Esophagus mucosa (tissue), 1 donor: ENCODE measurements at places on chromosomes 5 and 9. TPM values are rescaled to one million over a fixed set of nuclear protein-coding genes. Genes with fewer than 3 reads are reported as not detected.
A peak's percentile ranks its signal among the peaks of the same experiment; 100 is the strongest.

GRCh38 chr5:175746851-175747250, 89.0 kb downstream of the HRH2 start:
- ATAC-seq: peak; percentile 59

DNA sequence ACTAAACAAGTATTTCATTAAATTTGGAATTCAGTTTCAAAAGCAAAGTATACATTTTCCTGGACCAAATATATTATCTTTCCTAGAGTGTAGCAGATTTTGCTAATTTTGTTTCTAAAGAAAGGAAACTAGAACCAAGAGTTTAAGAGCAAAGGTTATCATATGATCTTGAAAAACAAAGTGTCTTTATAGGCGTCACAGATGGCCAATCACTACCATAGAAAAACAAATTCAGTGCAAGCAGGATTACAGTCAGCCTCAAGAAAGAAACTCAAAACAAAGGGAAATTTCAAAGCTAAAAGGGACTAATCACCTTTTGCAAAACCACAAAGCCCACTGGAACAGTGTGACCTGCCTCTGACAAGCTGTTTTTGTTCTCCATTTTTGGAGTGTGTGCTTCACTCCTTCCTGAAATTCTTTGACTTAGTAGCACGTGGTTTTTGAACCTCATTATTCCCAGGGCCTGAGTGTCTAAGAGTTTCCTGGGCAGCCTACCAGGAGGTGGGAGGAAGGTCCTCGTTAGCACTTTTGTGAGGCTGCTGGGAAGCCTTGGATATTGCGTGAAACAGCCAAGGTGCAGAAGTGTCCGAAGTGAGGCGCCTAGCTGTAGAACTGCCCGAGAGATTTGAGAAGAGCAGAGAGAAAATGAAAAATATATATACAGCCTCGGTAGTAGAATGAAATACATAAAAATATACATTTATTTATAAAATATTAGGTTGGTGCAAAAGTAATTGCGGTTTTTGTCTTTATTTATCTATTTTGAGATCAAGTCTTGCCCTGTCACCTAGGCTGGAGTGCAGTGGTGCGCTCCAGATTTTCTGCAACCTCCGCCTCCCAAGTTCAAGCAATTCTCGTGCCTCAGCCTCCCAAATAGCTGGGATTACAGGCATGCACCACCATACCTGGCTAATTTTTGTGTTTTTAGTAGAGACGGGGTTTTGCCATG, 246.1 kb downstream of the MARCHF11 start:
- no peak for ATAC-seq

DMRT3 gene
- total RNA-seq: not detected

GRCh38 chr5:157166214-157167213, at the start of gene GARIN3:
GARIN3 (minus strand) TSS chr5:157166264; CDS start chr5:157166168, 96 bp downstream.
- no peak for ATAC-seq

DNA sequence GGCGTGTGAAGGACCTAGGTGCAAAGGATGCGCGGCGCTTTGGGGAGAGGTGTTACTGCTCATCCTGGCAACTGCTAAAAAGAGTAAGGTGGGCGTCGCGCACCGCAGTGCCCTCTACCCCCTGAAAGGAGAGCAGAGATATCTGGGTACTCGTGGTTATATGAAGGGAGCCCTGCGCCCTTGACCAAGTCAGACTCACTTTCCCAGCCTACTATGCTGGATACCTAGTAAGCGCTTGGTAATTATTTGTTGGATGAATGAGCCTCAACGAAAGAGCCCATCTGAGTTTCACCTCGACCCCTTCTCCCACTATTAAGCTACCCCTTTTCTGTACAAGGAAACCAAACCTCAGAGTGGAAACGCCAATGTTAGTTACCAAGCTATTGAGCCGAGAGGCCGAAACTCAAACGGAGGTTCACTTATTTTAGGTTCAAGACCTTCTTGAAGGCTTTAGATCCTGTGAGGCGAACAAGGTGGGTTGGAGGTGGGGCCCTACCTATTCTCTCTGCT, 8.0 kb downstream of the LHX6 start:
- no peak for ATAC-seq

SFXN1 gene
- total RNA-seq: 35.8 TPM

DNA sequence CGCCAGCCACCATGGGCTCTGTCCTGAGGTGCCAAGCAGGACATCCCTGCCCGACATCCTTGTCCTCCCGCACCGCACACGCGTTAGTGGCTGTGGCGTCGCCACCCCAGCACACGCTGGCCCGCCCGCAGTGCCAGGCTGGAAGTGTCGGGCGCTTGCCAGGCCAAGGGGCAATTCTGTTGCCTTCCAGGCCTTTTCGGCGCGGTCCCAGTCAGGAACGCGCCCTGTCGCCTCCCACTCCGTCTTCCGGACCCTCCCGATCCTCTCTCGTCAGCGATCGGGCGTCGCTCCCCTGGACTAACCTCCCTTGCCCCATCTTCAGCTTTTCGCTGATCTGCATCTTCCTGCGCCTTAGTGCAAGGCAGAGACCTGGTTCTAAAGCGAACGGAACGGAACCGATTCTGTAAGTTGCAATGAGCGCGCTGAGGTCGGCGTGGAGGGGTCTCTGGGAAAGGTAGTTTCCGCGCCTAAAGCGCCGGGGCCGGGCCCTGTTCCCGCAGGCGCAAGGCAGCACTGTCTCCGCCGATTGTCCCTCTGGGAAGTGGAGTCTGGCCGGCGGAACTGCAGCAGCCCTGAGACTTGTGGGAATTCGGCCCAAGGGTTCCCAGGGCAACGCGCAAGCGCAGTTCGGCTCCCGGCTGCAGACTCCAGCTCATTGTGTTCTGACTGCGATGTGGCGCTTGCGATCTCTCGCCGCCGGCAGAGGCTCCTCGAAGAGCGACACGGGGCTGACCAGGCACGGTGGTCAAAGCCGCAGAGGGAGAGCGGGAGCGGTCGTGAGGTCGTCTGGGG, at the start of gene ZNF454:
TSS of gene ZNF454 (plus strand) at position 630 of the 792 bp plus-strand sequence. CDS start 1,594 bp downstream, outside the sequence.
- peak; percentile 85 for ATAC-seq

MUSK gene
- total RNA-seq: 0.48 TPM

GRCh38 chr9:127005770-127006314, 91.3 kb downstream of the RALGPS1 start:
- peak; percentile 33 for ATAC-seq

SH3TC2 gene
- 3.4 TPM for total RNA-seq

SLC45A2 gene
- not detected for total RNA-seq

GRCh38 chr9:117643288-117643654, 60.9 kb upstream of the TLR4 start:
- no peak for ATAC-seq
